ENCODE measurements at places on chromosomes 5 and 9.

GRCh38 chr5:151619812-151620460, 28.8 kb upstream of the FAT2 start:
- no peak for DNase-seq

DNA sequence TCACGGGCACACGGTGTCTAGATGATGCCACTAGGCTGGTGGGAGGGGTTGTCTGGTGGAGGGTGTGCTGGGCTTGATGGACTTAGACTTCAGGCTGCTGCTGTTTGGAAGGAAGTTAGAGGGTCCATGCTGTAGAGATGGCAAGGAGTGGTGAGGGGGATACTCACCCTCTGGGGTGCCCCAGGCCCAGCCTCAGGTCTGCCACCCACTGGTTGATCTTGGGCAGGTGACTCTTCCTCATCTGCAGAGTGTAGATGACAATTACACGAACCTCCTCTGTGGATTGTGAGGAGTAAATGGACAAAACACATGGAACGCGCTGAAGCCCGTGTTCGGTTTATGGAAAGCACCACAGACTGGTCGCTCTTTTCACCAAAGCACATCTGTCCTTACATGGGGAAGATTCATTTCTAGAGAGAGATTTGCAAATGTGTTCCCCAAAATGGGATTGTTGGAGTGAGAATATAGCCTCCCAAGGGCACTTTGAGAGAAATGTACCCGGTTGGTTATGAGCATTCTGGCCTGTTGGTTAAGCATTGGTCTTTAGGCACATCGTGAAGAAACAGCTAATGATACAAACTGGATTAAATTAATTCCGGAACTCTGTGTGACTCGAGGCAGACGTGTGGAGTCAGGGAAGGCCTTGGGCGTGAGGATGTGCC, 58.2 kb downstream of the ZNF618 start:
- DNase-seq: no peak

GRCh38 chr5:157590478-157590877, 14.9 kb upstream of the ADAM19 start:
- no peak for DNase-seq

GRCh38 chr5:168946363-168946762, 354.6 kb downstream of the SLIT3 start:
- no peak for DNase-seq

GRCh38 chr9:35758475-35759050, 4.5 kb upstream of the MSMP start:
- DNase-seq: peak; percentile 46

- DNase-seq: no peak
These were observed 27.2 kb downstream of the NDUFAF2 start for GRCh38 chr5:60972231-60972630.

DNA sequence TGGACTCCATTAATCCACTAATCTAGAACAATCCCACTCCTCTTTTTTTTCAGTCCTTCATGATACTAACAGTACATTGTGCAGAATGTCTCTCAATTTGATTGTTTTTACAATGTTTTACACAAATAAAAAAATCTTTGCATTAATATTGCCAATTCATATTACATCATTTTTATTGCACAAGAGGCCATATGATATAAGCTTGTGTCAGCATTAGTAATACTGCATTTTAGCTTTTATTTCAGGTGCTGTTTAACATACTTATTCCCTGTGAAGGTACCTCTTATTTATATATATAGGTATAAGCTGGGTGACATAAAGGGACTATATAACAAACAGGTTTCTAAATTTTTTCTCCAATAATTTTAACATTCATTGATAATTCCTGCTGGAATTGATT, 737.4 kb downstream of the DNAH5 start:
- DNase-seq: no peak

GRCh38 chr5:67182301-67182790, 14.3 kb downstream of the CD180 start:
- no peak for DNase-seq

DNA sequence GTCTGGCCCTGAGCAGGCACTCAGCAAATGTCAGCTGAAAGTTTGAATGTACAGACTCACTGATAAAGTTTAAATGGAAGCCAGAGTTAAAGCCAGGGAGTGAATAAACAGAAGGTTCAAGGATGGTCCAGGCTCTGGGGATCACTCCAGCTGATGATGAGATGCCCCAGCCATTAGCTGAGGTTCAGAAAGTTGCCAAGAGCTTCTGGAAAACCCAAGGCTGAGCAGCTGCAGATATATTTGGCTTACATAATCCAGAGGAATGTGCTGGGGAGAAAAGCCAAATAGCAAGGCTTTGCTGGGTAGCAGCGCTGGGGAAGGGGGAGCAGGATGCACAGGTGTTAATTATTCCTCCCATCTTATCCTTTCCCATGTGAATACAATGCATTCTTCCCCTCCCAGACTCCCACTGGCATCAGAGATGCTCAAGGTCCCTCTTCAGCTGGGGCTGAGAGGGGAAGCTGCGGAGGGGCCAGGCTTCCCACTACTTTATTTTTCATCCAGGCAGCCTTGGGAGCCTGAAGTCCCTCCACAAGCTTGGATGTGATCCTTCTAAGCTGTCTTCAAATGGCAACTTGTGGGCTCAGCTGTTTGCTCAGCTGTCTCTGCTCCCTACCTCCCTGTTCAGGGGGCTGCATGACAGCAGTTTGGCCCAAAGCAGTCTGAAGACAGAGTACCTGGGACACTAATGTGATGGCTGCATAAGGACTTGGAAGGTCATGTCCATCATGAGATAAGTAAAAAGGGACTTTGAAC, 341.2 kb downstream of the TRIM32 start:
- DNase-seq: no peak

GRCh38 chr5:77630114-77630680, 8.3 kb downstream of the OTP start:
- DNase-seq: no peak

DNA sequence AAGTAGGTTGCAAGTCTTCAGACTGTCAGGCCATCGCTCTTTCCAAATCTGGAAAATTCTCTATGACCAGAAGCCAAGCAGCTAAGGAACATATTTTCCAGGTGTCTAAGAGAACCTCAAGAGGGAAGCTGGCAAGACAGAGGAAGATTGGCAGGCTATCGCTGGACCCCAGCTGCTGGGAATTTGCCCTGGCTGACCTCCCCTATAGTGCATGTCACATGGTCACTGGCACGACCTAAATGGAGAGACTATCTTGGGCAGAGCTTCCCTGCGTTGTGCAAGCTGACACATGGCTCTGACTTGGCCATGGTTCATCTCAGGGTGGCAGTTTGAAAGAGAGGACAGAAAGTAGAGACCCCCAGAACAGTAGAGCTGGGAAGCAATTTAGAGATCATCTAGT, 104.9 kb upstream of the ZNF618 start:
- DNase-seq: no peak

DNA sequence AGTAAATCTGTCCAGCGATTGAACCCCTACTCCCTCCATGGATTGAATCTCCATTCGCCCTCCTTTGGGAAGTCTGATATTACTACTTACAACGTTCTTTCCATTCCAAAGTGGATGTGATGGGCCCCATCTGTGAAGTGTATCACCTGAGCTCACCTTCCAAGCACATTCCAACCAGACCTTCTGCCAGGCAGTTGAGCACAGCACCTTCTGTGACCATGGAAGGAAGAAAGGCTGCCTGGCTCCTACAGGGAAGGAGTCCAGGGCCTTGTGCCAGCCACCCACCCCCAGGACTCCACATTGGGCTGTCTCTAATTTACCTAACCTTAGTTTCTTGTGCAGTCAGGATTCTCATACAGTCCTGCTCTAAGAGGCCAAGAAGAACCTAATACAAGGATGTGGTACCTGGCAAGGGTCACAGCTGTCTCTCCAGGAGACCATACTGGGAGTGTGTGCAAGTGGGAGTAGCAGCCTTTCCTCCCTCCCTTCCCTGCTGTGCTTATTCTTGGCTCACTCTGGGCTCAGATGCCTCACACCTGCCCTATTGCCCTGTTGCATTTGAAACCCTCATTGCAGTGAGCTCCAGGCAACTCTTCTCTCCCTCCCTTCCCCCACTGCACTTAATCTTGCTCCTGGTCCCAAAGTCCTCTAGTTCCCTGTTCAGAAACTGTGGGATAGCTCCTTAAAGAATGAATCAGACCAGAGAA, 116.1 kb downstream of the NRG2 start:
- DNase-seq: no peak

GRCh38 chr5:53601570-53601969, 41.1 kb downstream of the NDUFS4 start:
- DNase-seq: no peak

DNA sequence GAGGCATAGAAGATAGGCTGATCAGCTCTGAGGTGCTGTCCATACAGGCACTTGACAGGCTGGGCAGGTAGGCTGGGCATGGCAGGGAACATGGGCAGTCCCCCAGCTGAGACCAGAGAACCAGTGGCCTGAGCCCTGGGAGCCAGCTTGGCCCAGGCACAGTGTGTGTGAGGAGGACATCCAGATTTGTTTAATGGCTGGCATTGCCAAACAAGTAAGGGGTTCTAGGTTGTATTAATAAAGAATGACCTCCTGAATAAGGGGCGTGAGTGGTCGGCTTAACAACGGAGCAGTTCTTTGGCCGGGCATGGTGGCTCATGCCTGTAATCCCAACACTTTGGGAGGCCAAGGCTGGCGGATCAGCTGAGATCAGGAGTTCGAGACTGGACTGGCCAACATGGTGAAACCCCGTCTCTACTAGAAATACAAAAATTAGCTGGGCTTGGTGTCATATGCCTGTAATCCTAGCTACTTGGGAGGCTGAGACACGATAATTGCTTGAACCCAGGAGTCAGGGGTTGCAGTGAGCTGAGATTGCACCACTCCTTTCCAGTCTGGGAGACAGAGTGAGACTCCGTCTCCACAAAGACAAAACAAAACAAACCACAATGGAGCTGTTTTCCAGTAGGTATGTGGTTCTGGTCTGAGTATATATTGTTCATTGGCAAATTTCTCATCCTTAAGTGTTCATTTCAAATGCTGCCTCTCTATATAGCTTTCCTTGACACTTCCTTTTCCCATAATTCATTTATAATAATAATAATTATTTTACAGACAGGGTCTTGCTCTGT, 56.2 kb downstream of the ANGPTL2 start:
- DNase-seq: no peak

- DNase-seq: no peak
These were observed 113.4 kb upstream of the GHR start for GRCh38 chr5:42309865-42310264.

GRCh38 chr9:117587263-117587662, 116.9 kb upstream of the TLR4 start:
- DNase-seq: no peak

- no peak for DNase-seq
These were observed 21.5 kb upstream of the LPCAT1 start for GRCh38 chr5:1545126-1545804.

DNA sequence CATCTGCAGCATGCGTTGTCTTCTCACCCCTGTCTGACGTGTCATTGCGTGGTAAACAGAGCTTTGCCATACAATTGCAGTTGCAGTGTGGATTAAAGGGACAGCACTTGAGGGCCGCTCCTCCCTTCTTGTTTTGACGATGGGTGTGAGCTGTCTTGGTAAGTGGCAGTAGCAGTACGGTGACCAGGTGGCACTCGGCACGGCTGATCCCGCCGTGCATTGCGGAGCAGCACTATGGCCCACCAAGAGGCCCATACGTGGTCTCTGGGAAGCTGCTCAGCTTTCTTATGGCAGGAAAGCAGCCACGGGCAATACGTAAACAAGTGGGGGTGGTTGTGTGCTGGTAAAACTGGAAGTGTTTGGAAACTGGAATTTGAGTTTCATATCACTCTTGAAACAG, 25.1 kb downstream of the EHMT1 start:
- DNase-seq: no peak

GRCh38 chr9:134410071-134410834, 84.0 kb downstream of the RXRA start:
- peak; percentile 30 for DNase-seq

GRCh38 chr9:131954299-131954698, 125.4 kb downstream of the MED27 start:
- DNase-seq: no peak

- DNase-seq: no peak
These were observed 190.6 kb upstream of the MSX2 start for GRCh38 chr5:174533751-174534241.

DNA sequence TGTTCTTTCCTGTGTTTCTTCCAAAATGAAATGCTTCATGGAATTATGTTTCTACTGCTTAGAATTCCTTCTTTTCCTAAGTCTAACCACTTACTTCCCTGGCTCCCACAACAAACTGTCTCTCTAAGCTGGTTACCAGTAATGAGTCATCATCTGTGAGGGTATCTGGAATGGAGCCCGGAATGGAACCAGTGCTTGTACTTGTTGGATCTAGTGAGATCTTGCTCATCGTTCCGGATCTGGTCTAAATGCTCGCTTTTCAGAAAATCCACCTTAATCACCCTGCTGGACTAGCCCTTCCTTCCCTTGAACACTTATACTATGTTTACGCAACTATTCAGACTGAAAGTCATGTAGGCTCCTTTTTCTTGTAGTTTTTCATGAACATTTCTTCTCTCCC, 184.8 kb downstream of the PBX3 start:
- DNase-seq: no peak

DNA sequence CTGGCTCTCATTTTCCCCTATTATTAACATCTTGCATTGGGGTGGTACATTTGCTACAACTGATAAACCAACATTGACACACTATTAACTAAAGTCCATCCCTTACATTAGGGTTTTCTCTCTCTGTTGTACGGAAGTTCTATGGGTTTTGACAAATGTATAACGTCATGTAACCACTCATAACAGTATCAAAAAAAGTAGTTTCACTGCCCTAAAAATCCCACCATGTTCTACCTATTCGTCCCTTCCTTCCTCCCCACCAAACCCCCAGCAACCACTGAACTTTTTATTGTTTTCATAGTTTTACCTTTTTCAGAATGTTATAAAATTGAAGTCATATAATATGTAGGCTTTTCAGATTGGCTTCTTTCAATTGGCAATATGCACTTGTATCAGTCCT, 40.1 kb downstream of the MLLT3 start:
- no peak for DNase-seq

- DNase-seq: no peak
These were observed 121.3 kb downstream of the RASGRF2 start for GRCh38 chr5:81081461-81081835.

DNA sequence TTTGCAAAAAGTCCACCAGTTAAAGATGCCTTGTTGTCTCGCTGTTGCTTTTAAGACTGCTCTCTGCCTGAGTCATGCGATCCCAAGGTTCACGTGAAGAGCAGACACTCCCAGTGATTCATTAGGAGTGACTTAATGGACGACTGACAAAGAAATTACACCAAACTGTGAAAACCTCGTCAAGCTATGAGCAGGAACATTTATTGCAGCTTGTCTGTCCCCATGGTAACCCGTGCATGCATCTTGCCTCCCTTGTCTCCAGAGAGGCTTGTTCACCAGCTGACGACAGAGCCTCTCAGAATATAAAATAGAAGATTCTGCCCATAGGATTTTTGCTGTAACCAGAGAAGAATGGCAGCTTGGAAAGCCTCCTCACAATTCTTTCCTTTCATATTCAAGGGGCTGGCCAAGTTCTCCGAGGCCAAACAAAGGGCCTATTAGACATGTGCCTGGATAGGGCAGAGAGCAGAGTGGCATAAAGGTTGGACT, 352.7 kb downstream of the SPOCK1 start:
- DNase-seq: no peak

- DNase-seq: no peak
These were observed 47.3 kb downstream of the NUP155 start for GRCh38 chr5:37323607-37324006.

Measured in GF-D8 (cell line).